Activated T-helper 17 cell treated with anti-CD3 and anti-CD28 coated beads, Interleukin-2, amount 50 U/mL, for 72 hours (primary cell): ENCODE measurements at places on chromosomes 4 and X. TPM values are rescaled to one million over a fixed set of nuclear protein-coding genes. Genes with fewer than 3 reads are reported as not detected.

Gene SPANXN4
- not detected for total RNA-seq

Gene PAGE2
- total RNA-seq = not detected

Gene NPY2R
- not detected for total RNA-seq

Gene RASGEF1B
- total RNA-seq = 8.1 TPM

Gene GPR82
- total RNA-seq = not detected

Gene ARX
- total RNA-seq = not detected

Gene SPACA5
- not detected for total RNA-seq

Gene XKRX
- total RNA-seq = 0.13 TPM

Gene CCDC120
- total RNA-seq = 7.3 TPM

Gene BEX1
- not detected for total RNA-seq
